GM12864 (cell line): ENCODE measurements at places on chromosomes 1 and 21.

DNA sequence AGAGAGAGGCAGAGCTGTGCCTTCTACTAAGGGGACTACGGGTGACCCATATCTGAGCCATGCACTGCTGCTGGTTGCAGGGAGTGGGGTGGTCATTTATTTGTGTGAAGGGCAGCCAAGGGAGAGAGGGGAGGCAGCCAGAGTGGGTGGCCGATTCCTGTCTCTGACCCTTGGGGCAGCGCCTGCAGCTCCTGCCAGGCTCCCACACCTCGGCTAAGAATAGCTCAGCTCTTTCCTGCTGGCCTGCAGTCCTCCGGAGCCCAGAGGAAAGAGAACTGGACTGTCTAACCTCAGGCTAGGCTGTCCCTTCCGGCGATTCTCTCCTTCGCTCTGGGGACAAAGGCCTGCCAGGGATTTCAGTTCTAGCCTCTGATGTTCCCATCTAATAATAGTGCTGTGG lies 11.6 kb upstream of the CD34 start:
- no peak for DNase-seq

DNA sequence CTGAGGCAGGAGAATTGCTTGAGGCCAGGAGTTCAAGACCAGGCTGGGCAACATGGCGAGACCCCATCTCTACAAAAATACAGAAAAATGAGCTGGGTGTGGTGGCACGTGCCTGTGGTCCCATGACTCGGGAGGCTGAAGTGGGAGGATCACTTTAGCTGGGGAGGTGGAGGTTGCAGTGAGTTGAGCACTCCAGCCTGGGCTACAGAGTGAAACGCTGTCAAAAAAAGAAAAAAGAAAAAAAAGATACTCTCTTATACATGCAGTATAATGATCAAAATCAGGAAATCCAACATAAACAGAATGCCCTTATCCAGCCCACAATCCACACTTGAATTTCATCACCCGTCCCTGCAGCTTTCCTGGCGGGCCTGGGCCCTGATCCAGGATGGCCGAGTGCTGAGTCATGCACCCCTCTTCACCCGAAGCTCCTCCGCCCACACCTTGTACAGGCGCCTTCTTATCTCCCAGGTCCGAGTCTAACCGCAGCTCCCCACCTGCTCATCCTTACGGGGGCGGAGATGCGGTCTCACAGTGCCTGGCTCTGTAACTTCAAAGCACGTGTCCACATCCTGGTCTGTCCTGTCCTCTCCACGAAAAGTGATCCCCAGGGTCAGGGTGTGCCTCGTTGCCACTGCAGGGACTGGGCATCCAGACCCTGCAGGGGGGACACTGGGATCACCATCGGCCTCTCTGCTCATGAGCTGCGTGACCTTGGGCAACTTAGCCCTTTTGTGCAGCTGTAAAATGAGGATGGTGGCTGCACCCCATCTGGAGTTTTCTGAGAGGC lies 120.2 kb upstream of the SLC45A1 start:
- DNase-seq = no peak

GRCh38 chr1:33268457-33268856 lies 12.2 kb downstream of the ZNF362 start:
- no peak for DNase-seq

GRCh38 chr1:56287721-56288120 lies 291.6 kb downstream of the PLPP3 start:
- DNase-seq = no peak

- no peak for DNase-seq
Observed at GRCh38 chr1:147497826-147498225, 43.5 kb upstream of the BCL9 start.

GRCh38 chr1:79585801-79586200 lies 579.3 kb upstream of the ADGRL4 start:
- DNase-seq = no peak

DNA sequence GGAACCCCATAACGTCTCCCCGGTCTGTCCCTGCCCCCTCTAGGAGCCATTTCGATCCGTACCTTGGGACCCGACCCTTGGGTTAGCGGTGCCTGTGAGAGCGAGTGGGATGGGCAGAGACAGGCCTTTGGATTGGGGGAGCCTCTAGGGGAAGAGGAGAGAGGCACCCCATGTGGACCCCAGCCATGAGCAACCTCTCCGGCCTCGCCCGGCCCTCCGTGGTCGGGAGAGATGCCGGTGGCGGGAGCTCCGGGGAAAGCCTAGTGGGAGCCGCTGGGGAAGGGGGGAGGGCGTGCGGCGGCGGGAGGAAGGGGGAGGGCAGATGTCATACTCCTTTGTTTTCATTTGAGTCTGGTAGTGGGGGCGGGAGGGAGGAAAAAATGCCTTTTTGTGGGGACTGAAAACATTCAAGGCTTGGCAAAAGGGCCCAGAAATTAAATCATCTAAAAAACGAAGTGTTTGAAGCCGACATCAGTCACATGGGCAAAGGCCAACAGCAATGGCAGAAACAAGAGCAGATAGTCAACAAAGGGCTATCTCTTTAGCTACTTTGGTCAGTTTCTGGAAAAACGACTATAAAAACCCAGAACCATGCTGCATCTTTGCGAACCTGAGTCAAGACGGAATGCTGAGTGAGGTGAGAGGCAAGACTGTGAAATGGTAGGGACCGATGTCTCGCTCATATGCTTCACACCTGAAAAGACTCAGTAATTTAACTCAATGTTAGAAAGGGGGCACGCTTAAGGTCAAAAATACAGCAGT lies 758 bp downstream of the PTBP2 start:
- no peak for DNase-seq

GRCh38 chr1:117695796-117696490 lies 90.1 kb downstream of the TENT5C start:
- no peak for DNase-seq

DNA sequence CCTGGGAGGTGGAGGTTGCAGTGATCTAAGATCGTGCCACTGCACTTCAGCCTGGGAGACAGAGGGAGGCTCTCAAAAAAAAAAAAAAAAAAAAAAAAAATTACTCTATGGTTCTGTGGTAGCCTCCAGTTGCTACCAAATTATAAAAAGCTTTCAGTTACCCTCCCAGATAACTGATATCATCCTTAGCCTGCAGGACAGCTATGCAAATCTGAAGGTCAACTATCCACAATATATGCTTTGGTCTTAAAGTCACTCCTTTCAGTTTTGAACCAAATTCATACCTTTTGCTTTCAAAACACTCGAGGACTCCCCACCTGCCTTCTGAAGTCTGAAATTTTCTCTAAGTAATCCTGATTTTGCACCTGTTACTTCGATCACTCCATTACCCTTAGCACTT lies 3.1 kb downstream of the MIXL1 start:
- DNase-seq = no peak

GRCh38 chr1:79595931-79596330 lies 589.4 kb upstream of the ADGRL4 start:
- no peak for DNase-seq

- DNase-seq = no peak
Observed at GRCh38 chr1:22850681-22851080, 122.0 kb downstream of the LACTBL1 start.

- DNase-seq = no peak
Observed at GRCh38 chr1:117392771-117393170, 25.5 kb downstream of the MAN1A2 start.

DNA sequence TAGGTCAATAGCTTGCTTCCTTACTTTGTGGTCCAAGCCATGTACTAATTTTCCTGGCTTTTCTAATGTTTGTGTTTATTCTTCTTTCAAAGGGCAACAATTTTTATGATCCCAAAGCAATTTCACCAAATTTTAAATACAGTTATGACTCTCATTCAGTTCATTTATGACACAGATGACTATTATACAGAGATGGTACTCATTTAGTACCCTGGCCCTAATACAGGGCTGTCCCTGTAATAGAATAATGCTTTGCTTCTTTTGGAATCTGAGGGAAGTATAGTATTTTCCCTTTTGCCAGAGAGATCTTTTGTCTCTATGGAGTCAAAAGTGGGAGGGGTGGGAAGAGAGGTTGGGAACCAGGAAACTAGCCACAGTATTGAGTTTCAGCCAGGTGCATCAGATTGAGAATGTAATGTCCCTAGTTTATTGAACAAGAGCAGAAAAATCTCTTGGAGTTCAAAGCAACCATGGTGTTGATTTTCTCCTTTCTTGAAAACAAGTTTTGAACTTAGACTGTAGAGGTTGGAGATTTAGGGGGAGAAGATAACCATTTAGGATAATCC lies 20.4 kb downstream of the DENND2D start:
- no peak for DNase-seq

- peak; percentile 56 for DNase-seq
Observed at GRCh38 chr1:94962409-94963265, 35.7 kb upstream of the CNN3 start.

GRCh38 chr1:85578321-85579295 lies 2.0 kb upstream of the CCN1 start:
- DNase-seq = no peak

DNA sequence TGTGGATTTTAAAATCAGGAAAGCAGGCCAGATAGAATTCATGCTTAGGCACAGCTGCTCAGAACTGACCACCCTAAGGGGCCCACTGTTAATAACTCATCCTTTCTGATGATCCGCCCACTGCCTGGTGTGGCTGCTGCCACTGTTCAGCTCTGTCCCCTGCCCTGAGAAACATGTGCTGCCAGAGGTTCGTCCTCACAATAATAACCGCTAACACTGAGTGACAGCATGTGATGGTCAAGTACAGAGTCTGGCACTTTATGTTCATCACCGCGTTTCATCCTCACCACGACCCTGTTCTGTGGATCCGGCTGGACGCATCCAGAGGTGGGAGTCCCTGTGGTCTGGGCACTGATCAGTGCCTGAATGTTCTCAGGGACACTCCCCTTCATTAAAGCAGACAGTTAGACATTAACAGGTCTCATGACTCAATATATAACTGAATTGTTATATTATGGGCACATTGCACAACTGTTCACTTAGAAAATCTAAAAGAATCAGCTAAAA lies 108.6 kb downstream of the SIM2 start:
- no peak for DNase-seq

GRCh38 chr1:185734929-185735700 lies 924 bp downstream of the HMCN1 start:
- no peak for DNase-seq

DNA sequence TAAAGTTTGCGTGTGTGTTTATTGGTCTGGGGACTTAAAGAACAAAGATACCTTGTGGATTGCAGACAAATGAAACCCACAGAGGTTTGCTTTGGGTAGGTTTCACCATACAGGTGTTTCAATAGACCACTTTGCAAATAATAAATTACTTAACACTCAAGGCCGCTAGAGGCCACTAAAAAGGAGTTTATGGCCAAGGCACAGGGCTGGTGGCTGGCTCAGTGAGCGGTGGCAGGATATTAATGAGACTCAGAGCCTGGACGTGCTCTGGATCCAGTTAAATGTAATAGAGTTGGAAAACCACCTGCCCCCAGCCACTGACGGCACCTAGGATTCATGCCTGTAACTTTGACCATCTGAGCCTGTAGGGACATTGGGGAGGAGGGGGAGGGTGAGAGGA lies 44.5 kb downstream of the LRRC38 start:
- DNase-seq = no peak

- DNase-seq = no peak
Observed at GRCh38 chr1:27713139-27713725, 12.5 kb upstream of the FAM76A start.

GRCh38 chr1:115218699-115219098 lies 119.3 kb downstream of the NGF start:
- DNase-seq = no peak

GRCh38 chr1:50109116-50109515 lies 396 bp downstream of the ELAVL4 start:
- no peak for DNase-seq

- DNase-seq = no peak
Observed at GRCh38 chr1:162062542-162063015, 6.9 kb upstream of the NOS1AP start.

- DNase-seq = no peak
Observed at GRCh38 chr1:112461200-112461871, 47.4 kb upstream of the WNT2B start.
